ENCODE measurements at places on chromosomes 7 and 10.

GRCh38 chr10:106836933-106837663, 327.4 kb downstream of the SORCS1 start:
- DNase-seq, result no peak

DNA sequence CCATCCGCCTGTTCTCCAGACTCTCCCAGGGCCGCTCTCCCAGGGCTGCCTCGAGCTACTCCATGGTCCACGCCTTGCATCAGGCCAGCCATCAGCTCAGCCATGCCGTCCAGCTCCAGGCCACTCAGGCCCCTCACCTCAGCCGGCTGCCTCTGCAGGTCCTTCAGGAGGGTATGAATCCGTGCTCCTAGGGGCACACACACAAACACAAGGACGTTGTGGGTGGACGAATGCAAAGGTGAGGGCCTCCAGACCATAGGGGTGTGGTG, 449.4 kb downstream of the PTPRN2 start:
- DNase-seq, result no peak

DNA sequence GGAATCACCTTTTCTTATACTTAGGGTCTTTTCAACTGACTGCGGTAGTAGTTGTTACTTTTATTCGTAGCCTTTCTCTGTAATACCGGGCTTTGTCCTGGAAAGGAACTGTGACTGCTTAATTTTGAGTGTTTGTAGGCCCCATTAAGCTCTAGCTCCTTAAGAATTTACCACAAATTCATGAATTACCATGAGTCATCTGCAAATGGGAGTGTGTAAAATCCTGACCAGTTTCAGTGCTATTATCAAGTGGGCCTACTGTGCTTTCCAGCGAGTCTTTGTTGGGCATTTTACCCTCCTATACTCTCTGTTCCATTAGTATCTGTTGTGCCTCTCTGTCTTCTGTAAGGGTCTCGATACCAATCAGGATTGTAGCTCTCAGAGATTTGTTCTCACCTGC, 49.7 kb downstream of the ZMYND11 start:
- DNase-seq, result peak; percentile 28

- no peak for DNase-seq
Observed at GRCh38 chr7:37831244-37831643, 17.2 kb upstream of the NME8 start.

DNA sequence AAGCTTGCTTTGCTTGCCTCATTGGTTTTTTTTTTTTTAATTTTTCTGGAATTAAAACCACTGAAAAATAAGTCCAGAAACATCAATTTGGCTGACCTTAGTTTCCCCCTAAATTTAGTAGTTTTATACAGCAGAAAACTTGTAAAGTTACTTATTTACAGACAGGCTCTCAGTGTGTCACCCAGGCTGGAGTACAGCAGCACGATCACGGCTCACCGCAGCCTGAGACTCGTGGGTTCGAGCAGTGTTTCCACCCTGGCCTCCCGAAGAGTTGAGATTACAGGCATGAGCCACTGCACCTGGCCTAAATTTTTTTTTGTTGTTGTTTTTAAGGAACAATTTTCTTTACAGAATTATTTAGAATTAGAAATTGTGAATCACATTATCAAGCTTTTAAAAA, 250.5 kb downstream of the SDK1 start:
- peak; percentile 23 for DNase-seq

- no peak for DNase-seq
Observed at GRCh38 chr7:100441641-100442535, 5.6 kb upstream of the PPP1R35 start.

GRCh38 chr7:157757776-157758467, 421.1 kb downstream of the DNAJB6 start:
- no peak for DNase-seq

All from kidney epithelial cell (primary cell).